ENCODE measurements at places on chromosomes 12 and 14. TPM values are rescaled to one million over a fixed set of nuclear protein-coding genes. Genes with fewer than 3 reads are reported as not detected.

- H3K4me3 ChIP-seq = no peak overlapping the region
- no peak overlapping the region for H3K27ac ChIP-seq
- H3K4me1 ChIP-seq = no peaks in the 10 kb centered on the region
- H3K36me3 ChIP-seq = no peaks in the 10 kb centered on the region
- no peaks in the 10 kb centered on the region for H3K27me3 ChIP-seq
- DNase-seq = no peak
Observed at GRCh38 chr12:92701441-92701840, 1.3 kb upstream of the PLEKHG7 start.

GRCh38 chr12:113464852-113465719 is 6.6 kb downstream of the LHX5 start:
- H3K4me1 ChIP-seq = no peaks in the 10 kb centered on the region
- no peak for DNase-seq
- no peaks in the 10 kb centered on the region for H3K27me3 ChIP-seq

Gene RAPGEF3
- 0.49 TPM for total RNA-seq

Gene CPNE8
- not detected for total RNA-seq

GRCh38 chr14:68955851-68956179 is 23.3 kb downstream of the ACTN1 start:
- peaks cover 48% of the 10 kb centered on the region for H3K4me1 ChIP-seq
- H3K4me3 ChIP-seq = no peak overlapping the region
- H3K27ac ChIP-seq = no peak overlapping the region
- DNase-seq = no peak
- H3K27me3 ChIP-seq = no peaks in the 10 kb centered on the region

Gene PLCZ1
- total RNA-seq = not detected

GRCh38 chr12:93894391-93895088 is 217.4 kb downstream of the CRADD start:
- no peaks in the 10 kb centered on the region for H3K27me3 ChIP-seq

DNA sequence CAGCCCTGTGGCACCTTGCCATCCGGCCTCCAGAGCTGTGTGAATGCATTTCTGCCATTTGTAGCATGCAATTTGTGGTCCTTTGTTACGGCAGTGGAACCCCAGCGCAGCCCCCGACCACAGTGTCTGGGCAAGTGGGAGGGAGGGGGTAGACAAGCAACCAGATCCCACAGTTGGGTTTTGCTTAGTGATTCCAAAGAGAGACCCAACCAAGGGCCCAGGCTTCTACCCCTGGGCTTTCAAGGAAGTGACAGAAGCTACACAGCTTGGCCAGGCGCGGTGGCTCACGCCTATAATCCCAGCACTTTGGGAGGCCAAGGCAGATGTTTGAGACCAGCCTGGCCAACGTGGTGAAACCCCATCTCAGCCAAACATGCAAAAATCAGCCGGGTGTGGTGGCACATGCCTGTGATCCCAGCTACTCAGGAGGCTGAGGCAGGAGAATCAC is 17.8 kb downstream of the ZBTB42 start:
- H3K36me3 ChIP-seq = no peaks in the 10 kb centered on the region
- H3K4me3 ChIP-seq = no peak overlapping the region
- no peaks in the 10 kb centered on the region for H3K27me3 ChIP-seq
- H3K4me1 ChIP-seq = peaks cover 9% of the 10 kb centered on the region

Gene PRR13
- 59.5 TPM for total RNA-seq

GRCh38 chr12:9730011-9730410 is 2.9 kb downstream of the CLECL1 start:
- H3K27me3 ChIP-seq = no peaks in the 10 kb centered on the region
- H3K36me3 ChIP-seq = no peaks in the 10 kb centered on the region
- no peak overlapping the region for H3K4me3 ChIP-seq
- no peak overlapping the region for H3K27ac ChIP-seq

Gene GYS2
- total RNA-seq = 0.05 TPM

Gene ASCL1
- total RNA-seq = not detected

DNA sequence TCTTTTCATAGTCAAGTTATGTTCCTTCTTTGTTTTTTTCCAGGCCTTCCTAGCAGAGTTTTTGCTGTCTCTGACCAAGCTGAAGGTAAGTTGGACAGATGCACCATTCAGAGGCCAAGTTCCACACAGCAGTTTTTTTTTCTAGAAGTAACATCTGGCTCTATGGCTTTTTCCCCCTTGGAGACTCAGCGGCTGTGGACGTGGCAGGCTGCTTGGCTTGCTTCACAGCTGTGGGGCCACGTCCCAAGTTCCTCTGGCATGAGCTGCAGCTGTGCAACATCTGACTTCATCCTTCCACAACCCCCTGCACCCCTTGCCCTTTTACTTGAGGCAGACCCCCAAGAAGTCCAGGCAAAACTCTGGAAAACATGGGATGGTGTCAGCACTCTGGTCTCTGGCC is 24.2 kb upstream of the RHOJ start:
- H3K4me3 ChIP-seq = no peak overlapping the region
- H3K36me3 ChIP-seq = no peaks in the 10 kb centered on the region
- no peaks in the 10 kb centered on the region for H3K4me1 ChIP-seq
- no peaks in the 10 kb centered on the region for H3K27me3 ChIP-seq

Gene CDC42BPB
- total RNA-seq = 43.4 TPM

Gene LALBA
- not detected for total RNA-seq

Gene NOC4L
- total RNA-seq = 15.4 TPM

- peak overlapping the region; percentile 42 for H3K4me3 ChIP-seq
- H3K27me3 ChIP-seq = no peaks in the 10 kb centered on the region
- no peaks in the 10 kb centered on the region for H3K36me3 ChIP-seq
- peak overlapping the region; percentile 98 for H3K27ac ChIP-seq
- DNase-seq = peak; percentile 95
Observed at GRCh38 chr12:76967181-76967885, 88.5 kb upstream of the CSRP2 start.

Data from SJCRH30 (cell line).